Brain (organoid and tissue), 16 donors: ENCODE measurements at places on chromosomes 12 and 14.

DNA sequence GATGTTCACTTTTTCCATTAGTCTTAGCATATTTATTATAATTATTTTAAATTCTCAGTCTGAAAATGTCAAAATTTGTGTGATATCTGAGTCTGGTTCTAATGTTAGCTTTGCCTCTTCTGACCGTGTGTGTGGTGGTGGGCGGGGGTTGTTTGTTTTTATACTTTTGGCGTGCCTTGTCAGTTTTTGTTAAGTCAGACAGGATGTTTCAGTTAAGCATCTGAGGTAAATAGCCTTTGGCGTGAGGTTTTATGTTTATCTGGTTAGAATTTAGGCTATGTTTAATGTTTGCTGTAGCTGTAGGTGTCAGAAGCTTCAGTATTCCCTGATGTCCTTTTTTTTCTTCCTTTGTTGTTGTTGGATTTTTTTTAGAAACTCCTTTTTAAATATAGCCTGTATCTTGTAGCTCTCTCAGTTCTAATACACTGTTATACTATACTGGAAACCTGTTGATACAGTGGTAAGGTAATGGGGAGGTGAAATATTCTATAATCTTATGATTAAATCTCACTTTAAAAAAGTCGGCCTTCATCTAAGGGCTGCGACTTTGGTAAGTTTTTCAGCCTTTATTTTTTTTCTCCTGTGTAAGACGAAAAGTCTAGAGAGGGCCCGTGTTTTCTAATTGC, 111.6 kb downstream of the SCAF11 start:
- no peak for DNase-seq

DNA sequence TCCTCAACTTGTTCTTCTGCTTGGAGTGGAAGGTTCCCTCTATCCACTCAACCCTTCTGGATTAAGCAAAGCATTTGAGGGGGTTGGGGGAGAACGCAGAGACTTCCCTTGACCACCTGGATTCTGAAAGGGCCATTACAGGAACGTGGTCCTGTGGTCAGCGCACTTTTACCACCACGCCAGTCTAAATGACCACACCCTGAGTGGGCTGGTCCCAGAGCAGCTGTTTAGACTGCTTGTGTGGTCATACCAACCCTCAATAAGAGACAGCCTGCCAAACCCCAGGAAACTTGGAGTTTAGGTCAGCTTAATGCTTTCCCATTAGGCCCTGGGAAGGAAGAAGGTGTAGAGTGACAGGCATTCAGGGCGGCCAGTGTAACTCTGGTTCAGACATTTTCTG, 165.5 kb upstream of the ATP2B1 start:
- no peak for DNase-seq

GRCh38 chr14:36479344-36479743, 40.7 kb downstream of the NKX2-1 start:
- no peak for DNase-seq

DNA sequence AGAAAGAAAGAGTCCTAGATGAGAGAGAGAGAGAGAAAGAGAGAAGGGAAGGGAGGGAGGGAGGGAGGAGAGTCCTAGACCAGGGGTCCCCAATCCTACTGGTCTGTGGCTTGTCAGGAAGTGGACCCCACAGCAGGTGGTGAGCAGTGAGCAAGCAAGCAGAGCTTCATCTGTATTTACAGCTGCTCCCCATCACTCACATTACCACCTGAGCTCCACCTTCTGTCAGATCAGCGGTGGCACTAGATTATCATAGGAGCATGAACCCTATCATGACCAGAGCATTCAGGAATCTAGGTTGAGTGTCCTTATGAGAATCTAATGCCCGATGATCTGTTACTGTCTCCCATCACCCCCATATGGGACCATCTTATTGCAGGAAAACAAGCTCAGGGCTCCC, 39.2 kb upstream of the AMN1 start:
- no peak for DNase-seq

- no peak for DNase-seq
Measured at GRCh38 chr12:122081083-122081696, 2.6 kb downstream of the MLXIP start.

- peak; percentile 67 for DNase-seq
Measured at GRCh38 chr12:131583090-131583712, 127.7 kb upstream of the SFSWAP start.

DNA sequence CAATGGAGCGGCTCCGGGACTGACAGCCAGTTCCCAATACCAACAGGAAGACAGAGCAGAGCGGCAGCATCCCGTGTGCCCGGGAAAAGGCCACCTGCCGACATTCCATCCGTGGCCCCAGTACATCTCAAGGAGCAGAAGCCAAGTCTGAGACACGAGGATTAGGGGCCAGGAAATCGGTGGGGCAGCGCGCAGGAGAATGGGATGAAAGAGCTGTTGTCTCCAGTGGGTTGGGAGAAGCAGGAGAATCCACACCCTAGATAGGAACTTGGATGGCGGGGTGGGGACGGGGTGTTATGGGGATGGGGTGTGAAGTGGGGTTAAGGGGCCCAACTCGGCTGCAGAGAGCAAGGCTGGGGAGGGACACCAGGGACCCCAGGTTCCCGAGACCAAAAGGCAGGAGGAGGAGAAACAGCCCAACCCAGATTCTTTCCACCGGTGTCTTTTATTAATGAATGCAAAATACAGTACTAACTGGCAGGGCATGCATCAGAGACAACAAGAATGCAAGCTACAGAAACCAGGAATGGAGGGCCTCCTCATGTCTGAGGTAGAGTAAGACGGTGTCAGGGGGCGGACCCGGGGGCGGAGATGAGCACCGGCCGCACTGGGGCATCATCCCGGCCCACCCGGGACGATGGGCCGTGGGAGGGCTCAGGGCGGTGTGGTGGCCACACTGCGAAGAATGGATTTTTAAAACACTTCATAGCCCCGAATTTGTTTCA, 50.3 kb downstream of the BEGAIN start:
- DNase-seq, result no peak

DNA sequence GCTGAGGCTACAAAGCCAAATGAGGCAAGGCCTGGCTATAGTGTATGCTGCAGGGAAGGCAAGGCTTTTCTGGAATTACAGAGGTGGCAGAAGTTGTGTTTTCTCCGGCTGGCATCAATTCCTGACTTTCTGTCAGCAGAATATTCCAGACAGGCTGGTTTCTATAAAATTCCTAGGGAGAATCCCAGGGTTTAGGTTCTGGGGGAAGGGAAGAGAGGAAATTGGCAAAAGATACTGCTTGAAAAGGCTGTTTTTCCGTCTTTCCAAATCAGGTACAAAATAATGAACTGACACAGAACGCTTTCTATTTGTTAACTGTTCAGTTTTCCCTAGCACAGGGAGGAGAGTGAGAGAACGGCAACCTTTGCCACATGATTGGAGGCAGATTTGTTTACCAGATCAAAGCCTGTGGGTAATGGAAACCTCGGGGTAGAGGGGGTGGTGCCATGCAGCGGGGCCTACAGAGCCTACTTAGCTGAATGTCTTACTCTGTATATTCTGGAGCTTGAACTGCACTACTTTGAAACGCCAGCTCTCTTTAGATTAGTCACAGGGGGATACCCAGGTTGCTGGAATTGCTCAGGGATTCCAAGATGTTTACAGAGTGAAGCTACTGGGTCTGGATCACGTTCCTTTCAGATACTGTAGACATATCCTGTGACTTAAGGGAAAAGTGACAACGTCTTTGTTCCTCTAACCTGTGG, 65.8 kb upstream of the DACT1 start:
- DNase-seq, result peak; percentile 18

DNA sequence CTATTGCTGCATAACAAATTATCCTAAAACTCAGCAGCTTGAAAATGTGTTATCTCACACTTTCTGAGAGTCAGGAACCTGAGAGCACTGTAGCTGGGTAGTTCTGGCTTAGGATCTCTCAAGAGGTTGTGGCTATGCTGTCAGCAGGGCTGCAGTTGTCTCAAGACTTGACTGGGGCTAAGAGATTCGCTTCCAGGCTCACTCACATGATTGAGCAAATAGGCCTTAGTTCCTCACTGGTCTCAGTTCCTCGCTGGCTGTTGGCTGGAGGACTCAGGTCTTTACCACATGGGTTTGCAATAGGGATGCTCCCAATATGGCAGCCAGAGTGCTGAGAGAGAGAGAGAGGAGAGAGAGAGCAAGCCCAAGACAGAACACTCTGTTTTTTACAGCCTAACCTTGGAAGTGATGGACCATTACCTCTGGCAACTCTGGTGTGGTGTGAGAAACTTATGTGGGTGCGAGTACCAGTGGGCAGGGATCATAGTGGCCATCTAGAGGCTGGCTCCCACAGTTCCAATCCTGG, 15.9 kb upstream of the DHRS2 start:
- DNase-seq, result no peak

DNA sequence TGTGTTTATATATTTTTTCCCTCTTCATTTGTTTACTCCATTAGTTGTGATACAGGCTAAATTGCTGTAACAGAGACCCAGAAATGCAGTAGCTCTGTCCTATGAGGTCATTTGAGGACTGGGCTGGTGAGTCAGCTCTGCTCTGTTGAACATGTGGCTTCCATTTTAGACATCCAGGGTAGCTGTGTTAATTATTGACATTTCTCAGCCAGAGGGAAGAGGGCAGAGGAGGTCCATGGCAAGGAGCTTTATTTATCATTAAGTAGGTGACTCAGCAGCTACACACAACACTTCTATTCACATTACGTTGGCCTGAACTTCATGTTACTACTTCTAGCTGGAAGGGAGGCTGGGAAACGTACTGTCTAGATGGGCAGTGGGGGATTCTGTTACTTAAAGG, 85.4 kb downstream of the PTCSC3 start:
- no peak for DNase-seq

- DNase-seq, result no peak
Measured at GRCh38 chr12:2295941-2296461, 243.2 kb downstream of the CACNA1C start.
